Peyer's patch (tissue), 4 donors: ENCODE measurements at places on chromosomes 2 and 18.

GRCh38 chr2:238578256-238578655, 151.5 kb downstream of the ASB1 start:
- no peak for DNase-seq

DNA sequence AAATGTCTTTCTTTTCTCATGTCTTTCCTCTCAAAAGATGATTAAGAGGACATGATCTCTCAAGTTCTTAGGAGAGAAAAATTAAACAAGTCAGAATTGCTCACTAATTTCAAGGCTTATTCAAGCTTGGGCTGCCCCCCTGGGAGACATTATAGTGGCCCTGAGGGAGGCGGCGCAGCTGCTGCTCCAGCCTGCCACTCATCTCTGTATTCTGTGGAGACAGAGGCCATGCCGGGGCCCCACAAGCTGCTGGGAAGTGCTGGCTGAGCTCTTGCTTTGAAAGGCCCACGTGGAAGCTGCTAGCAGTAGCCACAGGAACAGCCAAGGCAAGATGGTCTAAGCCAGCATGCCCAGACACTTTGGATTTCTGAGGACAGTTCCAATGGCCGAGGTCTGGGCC, 267.4 kb downstream of the LNPK start:
- no peak for DNase-seq

DNA sequence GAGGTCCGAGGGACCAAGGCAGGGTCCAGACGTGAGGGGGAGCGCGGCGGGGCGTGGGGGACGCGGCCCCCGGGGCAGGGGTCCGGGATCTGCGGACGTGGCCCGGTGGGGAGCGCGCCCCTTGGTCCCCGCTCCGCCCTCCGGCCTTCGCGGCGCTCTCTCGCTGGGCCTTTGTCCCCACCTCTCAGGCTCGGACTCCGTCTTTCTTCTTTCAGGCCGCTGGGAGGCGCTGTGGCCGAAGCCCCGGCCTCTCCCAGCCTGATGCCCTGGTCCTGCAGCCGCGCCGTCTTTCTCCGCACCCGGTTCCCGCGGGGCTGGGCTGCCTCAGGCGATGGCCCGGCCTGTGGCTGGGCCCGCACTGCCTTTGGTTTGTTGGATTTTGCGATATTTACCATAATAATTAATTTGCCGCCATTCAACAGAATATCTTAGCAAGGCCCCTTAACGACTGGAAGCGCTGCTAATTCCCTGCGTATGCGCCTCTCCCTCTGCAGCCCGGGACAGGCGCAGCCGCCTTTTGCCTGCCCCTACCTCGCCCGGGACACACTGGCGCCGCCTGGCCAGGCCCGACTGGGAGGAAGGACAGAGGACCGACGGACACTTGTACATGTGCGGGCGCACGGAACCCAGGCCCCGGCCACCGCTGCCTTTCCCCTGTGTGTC, 10.8 kb downstream of the SIX3 start:
- no peak for DNase-seq

GRCh38 chr2:57490741-57491140, 555.9 kb upstream of the VRK2 start:
- no peak for DNase-seq

- no peak for DNase-seq
Measured at GRCh38 chr2:133477616-133477990, 90.7 kb downstream of the NCKAP5 start.

- DNase-seq, result no peak
Measured at GRCh38 chr2:102522890-102523289, 49.9 kb downstream of the SLC9A4 start.
